ENCODE measurements at places on chromosomes 13 and 19. TPM values are rescaled to one million over a fixed set of nuclear protein-coding genes. Genes with fewer than 3 reads are reported as not detected.
A peak's percentile ranks its signal among the peaks of the same experiment; 100 is the strongest.

GRCh38 chr13:48969685-48970084 is 6.0 kb upstream of the FNDC3A start:
- DNase-seq: no peak

DNA sequence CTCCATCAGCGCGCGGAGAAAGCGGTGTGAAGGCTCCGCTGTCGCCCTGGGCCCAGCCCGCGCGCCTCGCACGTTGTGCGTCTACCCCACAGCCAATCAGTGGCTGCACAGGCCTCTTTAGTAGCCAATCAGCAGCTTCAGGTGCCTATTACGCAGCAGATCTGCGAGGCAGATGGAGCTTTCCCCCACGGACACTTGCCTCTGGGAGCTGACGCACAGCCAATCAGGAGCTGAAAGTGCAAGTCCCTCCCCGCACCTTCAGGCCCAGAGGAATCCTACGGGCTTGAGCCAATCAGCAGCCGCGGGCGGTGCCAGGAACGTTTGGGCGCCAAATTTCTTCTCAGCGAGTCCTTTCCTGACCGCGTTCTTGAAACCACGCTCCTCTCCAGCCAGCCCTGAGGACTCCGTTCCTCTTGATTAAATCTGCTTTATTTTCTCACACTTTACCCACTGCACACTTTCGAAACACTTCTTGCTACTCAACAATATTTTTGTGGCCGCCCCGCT is 39.9 kb downstream of the SIGLEC7 start:
- peak; percentile 90 for DNase-seq

DNA sequence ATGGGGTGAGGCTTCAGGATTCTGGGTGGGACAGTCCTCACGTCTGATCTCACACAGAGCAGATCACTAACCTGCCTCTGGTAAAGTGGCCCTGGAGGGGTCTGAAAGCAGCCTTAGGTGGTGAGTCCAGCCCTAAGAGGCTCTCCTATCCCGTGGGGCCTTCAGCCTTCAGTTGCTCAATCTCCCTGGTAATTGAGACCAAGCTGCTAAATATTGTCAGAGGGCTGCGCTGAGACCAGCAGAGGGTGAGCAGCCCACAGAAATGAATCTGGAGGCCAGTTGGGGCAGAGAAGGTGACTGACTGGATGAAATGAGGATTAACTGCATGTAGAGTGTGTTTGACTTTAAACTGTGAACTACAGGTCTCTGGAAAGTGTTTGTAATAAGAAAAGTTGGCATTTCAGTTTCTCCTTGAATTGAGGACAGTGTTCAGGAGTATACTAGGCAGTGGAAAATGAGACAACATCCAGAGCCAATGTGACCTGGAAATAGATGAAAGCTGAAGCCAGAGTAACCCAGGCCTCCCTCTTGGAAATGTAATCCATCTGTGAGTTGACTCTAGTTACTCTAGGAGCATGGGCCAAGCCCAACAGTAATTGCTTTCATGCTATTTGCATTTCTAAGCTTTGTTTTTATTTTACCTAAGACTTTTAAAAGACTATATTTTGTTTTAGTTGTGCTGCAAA is 14.3 kb upstream of the HSPH1 start:
- DNase-seq: no peak

Gene CASP14
- not detected for total RNA-seq

GRCh38 chr13:99859178-99860177 is 112.1 kb downstream of the ZIC5 start:
- DNase-seq: no peak

DNA sequence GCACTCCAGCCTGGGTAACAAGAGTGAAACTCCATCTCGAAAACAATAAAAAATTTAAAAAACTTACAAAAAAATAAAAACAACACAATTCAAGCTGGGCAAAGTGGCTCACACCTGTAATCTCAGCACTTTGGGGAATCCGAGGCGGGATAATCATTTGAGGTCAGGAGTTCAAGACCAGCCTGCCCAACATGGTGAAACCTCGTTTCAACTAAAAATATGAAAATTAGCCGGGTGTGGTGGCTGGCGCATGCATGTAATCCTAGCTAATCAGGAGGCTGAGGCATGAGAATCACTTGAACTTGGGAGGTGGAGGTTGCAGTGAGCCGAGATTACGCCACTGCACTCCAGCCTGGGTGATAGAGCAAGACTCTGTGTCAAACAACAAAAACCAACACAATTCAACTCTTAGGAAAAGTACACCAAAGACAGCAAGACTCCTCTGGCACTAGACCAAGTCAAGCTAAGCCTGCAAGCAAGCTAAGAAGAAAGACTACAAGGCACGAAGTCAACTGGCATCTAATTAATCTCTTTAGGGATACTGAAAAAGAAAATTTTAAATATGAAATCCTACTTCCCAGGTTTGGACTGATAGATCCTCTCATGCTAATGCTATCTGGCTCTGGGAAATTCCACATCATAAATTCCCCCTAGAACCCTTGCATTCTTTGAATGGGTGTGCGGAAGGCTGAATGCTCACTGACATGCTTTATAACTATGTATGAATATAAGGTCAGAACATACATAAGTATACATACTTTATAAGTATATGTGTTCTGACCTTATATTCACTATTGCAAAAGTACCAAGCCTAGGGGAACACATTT is 7.9 kb downstream of the PBX4 start:
- no peak for DNase-seq

Gene KLK3
- not detected for total RNA-seq

Gene KLF1
- total RNA-seq: 0.76 TPM

DNA sequence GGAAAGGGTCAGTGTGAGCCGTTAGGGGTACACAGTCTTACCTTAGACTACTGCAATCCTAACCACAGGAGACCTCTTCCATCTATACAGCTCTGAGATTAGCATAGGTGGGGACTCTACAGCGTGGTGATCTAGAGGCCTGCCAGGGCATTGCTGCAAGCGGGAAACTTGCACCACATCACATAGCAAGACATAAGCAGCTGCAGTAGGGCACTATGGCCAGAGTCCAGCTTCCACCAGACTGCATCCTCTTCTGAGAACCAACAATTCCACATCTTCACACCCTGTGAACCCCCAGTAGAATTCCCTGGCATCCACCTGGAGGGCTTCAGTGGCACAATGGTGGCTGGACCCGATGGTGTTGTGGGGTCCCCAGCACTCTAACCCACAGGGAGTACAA is 1564.3 kb upstream of the PRR20A start:
- no peak for DNase-seq

GRCh38 chr19:46660008-46660517 is 919 bp downstream of the DACT3 start:
- peak; percentile 77 for DNase-seq

DNA sequence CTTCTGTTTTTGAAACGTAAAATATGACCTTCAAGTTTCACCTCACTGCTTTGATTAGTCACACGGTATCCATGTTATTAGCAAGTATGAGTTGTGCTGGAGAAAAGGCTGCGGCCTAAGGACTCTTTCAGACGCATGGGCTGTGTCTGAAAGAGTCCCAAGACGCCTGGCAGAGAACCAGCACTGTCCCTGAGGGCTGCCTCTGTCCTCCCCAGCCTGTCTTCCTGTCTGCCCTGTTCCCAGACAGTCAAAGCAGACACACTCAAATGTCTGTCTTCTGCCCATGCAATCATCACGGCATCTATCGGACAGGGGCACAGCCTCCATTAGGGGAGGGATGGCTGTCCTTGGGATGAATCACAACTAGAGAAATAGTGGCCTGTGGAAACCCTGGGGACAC is 65.5 kb downstream of the DPY19L3 start:
- no peak for DNase-seq

DNA sequence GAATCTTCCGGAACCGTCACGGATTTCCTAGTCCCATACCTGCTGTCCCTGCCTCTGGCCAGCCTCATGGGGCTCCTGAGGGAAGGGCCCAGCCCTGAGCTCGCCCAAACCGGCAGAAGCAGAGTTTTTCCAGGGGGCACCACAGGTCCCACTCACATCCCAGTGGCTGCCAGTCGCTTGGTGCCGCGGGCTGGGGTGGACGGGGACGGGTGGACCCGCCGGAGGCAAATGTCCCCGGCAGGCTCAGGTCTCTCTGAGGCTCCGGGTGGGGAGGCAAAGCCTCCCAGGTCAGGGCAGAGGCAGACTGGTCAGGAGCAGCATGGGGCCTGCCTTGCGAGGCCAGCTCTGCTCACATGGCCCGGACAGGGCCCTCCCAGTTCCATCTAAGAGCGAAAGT is 24.8 kb downstream of the ADPRHL1 start:
- no peak for DNase-seq

Gene TMEM59L
- total RNA-seq: 1.8 TPM

DNA sequence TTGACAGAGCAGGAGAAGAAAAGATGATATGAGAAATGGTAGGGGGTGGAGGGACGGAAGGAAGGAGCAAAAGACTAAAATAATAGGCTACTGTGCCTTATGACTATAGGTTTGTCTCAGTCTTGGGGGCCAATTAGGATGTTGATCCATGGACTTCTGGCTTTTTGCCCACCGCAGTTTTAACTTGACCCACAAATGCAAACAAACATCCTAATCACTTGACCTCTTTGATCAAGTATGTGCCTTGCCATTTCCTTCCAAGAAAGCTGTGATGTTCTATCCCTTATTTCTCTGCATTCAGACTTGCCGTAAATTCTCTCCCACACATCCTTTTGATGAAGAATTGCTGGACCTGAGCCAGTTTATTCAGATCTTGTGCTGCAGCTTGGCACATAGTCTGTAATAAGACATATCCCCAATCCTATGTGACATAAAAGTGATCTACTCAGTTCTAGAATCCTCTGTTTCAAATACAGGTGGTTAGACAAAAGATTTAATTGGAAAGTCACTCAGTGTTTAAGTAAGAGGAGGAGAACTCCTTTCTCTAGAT is 62.8 kb downstream of the TPT1 start:
- DNase-seq: no peak

DNA sequence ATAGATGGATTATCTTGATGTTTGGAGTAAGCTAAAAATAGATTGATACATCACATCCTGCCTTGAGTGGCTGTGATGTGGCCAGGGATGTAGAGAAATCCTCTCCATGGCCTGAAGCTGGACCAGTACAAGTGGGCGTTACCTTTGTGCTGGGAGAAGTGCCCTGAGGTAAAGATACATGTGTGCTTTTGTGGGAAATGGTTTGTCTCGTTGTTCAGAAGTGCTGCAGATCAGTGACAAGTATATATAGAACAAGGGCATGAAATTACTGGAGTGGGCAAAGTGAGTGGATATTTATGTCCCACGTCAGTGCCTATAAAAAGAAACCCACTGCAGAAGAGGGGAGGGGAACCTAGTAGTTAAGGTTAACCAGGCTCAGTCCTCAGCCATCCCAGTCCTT is 12.2 kb upstream of the ZNF304 start:
- no peak for DNase-seq

Gene HDGFL2
- total RNA-seq: 116 TPM

DNA sequence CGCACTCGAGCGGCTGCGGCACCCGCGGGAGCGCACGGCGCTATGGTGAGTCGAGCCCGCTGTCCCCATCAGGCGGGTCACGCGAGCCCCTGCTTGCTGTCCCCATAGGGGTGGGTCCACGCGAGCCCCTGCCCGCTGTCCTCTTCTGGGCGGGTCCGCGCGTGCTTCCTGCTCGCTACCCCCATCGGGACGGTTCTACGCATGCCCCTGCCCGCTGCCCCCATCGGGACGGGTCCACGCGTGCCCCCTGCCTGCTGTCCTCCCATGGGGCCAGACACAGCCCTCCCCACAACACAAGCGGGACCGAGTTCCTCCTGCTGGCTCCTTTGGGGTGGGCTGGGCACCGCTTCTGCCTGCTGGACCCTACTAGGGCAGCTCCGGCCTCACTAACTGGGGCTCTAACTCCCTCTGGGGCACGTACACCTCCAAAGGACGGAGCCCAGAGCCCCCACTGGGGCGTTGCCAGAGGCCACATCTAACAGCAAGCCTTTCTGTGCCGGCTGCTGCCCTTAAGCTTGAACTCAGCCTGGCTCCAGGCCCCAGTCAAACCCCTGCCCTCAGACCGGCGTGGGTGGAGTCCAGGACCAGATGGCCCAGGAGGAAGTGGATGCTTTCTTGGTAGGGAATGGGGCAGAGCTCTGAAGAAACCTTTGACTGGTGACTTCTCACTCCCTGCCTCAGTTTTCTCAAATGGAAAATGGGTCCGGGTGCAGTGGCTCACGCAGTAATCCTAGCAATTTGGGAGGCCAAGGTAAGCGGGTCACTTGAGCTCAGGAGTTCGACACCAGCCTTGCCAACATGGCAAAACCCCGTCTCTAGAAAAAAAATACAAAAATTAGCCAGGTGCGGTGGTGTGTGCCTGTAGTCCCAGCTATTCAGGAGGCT is 722 bp downstream of the COLGALT1 start:
- DNase-seq: peak; percentile 84

DNA sequence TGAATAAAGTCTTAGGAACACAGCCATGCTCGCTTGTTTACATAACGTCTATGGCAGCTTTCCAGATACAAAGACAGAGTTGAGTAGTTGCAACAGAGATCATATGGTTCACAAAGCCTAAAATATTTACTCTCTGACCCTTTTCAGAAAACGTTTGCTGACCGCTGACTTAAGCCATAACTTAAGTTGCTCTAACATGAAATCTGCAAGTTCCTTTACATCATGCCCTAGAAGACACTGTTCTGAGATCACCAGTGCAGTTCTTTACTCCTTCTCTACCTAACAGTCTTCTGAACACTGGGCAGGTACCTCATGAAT is 166.4 kb downstream of the DCLK1 start:
- DNase-seq: no peak

- peak; percentile 87 for DNase-seq
Observed at GRCh38 chr19:1651568-1652291, 685 bp downstream of the TCF3 start.

Gene IGFL3
- not detected for total RNA-seq

Gene FFAR3
- total RNA-seq: not detected

GRCh38 chr19:3768015-3768747 is 3.8 kb downstream of the RAX2 start:
- peak; percentile 52 for DNase-seq

Gene IGFL2
- 0.17 TPM for total RNA-seq

GRCh38 chr19:49587227-49587626 is 3.8 kb upstream of the PRR12 start:
- DNase-seq: no peak

DNA sequence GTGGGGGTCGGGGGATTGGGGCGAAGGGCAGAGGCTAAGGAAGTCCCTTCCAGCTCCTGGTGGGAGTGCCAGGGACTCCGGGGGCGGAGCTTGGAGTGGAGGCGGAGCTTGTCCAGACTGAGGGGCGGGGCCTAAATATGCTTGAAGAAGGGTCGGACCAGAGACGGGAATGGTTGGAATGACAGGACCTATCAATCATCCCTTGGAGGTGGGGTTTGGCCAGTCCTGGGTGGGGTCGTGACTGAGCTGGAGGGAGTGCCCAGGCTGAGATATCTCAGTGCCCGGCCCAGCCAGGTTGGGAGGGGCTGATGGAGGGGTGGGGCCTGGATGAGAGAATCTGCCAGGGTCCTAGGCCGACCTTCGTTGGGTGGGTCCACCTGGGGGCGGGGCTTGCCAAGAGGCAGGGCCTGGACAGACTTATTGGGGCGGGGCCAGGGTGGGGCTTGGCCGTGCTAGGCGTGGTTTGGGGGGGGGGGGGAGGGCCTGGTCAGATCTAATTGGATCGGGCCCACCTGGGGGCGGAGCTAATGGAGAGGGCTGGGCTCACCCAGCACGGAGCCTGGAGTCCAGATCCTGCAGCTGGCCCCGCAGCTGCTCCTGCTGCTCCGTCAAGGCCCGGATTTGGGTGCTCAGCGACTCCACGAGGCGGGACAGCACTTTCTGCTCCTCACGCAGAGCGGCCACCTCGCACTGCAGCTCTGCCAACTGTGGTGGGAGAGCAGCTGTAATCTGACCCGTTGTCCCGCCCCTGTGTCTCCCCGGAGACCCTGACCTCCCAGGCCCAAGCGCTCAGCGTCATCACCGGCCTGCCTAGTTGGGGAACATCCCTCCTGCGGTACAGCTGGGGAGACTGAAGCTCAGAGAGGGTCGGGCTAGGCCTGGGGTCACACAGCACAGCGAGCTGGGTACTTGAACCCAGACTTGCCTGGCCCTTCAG is 2.6 kb upstream of the WIZ start:
- peak; percentile 100 for DNase-seq

Gene GADD45B
- total RNA-seq: 29.4 TPM

All from H7 (cell line).